ENCODE measurements at places on chromosomes 11 and 22.

- no peak for DNase-seq
Measured at GRCh38 chr11:117866526-117866925, 9.9 kb downstream of the FXYD6 start.

- no peak for DNase-seq
Measured at GRCh38 chr22:46534177-46534776, 3.1 kb downstream of the CELSR1 start.

DNA sequence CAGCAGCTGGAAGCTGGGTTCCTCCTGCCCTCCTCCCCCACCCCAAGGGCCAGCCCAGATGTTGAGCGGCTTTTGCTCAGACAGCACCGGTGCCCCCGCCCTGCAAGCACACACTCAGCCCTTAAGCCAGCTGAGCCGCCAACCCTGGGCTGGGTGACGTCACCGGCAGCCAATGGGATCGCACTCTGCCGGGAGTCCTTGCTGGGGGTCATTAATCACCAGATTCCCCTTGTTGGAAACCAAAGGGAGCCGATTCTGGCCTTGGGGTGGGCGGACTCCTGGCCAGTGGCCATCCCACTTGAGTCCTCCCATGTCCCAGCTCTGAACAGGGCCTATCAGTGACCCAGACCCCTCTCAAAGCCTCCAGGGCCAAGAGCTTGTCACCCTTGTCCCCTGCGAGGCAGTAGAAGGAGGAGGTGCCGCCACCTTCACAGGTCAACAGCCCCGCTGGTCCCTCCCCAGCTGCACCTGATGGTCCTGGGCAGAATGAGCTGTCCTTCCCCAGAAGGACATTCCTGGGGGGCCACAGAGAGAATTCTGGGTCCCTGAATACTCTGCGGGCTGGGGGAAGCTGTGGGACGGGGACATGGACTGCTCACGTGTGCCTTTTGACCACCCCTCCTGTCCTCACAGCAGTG lies 7.4 kb downstream of the DUSP8 start:
- DNase-seq: peak; percentile 56

- DNase-seq: no peak
Measured at GRCh38 chr11:30733748-30734147, 147.6 kb upstream of the MPPED2 start.

DNA sequence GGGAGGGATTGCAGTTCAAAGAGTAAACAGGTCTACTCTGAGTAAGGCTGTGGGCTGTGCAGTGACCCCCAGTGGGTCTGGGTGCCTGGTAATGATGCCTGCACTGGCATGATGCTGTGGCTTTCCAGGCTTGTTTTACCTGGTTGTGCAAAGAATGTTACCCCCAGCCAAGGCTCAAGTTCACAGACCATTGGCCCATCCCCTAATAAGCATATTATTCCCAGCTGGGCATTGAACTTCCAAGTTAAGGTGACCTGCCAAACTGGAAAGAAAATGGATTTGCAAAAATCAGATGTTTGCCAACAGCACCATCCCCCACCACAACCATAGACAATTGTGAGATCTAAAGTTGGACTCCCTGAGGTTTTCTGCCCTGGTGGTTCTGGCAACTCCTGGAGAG lies 7.9 kb upstream of the EHF start:
- DNase-seq: no peak

GRCh38 chr22:21837248-21837979 lies 30.0 kb downstream of the MAPK1 start:
- DNase-seq: peak; percentile 17

Data from neuronal stem cell (in vitro differentiated cells).